ENCODE measurements at places on chromosomes 6 and 20. TPM values are rescaled to one million over a fixed set of nuclear protein-coding genes. Genes with fewer than 3 reads are reported as not detected.

DNA sequence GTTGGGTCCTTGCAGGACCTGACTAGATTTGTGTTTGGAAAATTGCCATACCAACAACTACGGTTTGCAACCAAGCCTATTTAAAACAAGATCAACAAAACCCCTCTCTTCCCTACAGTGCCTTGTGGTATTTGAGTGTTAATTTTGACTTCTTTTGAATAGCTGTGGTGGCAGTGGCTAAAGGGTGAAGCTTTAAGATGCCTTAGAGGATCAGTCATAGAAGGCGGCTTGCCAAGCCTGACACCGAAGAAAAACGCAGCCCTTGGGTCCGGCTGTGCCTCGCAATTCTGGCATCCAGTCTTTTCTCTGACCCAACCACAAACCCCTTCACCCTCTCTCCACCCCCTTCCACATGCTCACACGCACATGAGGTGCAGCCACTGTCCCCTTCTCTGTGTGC is 32.6 kb downstream of the BMP6 start:
- no peaks in the 10 kb centered on the region for H3K4me1 ChIP-seq
- no peaks in the 10 kb centered on the region for H3K36me3 ChIP-seq
- H3K4me3 ChIP-seq, result no peak overlapping the region

- H3K4me3 ChIP-seq, result no peak overlapping the region
- no peaks in the 10 kb centered on the region for H3K36me3 ChIP-seq
- H3K27ac ChIP-seq, result no peak overlapping the region
- no peaks in the 10 kb centered on the region for H3K4me1 ChIP-seq
Measured at GRCh38 chr20:8492173-8492572, 360.1 kb downstream of the PLCB1 start.

- H3K27me3 ChIP-seq, result no peaks in the 10 kb centered on the region
- H3K27ac ChIP-seq, result peak overlapping the region; percentile 36
- H3K4me1 ChIP-seq, result peaks cover 36% of the 10 kb centered on the region
- DNase-seq, result no peak
- no peaks in the 10 kb centered on the region for H3K36me3 ChIP-seq
Measured at GRCh38 chr20:11267762-11268335, 594.0 kb upstream of the JAG1 start.

- no peak for DNase-seq
- H3K4me3 ChIP-seq, result no peak overlapping the region
- H3K36me3 ChIP-seq, result no peaks in the 10 kb centered on the region
Measured at GRCh38 chr20:51084593-51085377, 61.9 kb upstream of the KCNG1 start.

GRCh38 chr6:126797981-126798380 is 320.5 kb upstream of the RSPO3 start:
- H3K36me3 ChIP-seq, result no peaks in the 10 kb centered on the region
- no peaks in the 10 kb centered on the region for H3K4me1 ChIP-seq
- H3K27me3 ChIP-seq, result peaks cover 20% of the 10 kb centered on the region
- no peak overlapping the region for H3K27ac ChIP-seq

- H3K4me1 ChIP-seq, result no peaks in the 10 kb centered on the region
- no peak overlapping the region for H3K4me3 ChIP-seq
- H3K27me3 ChIP-seq, result no peaks in the 10 kb centered on the region
- DNase-seq, result no peak
Measured at GRCh38 chr20:52569201-52569600, 377.6 kb upstream of the ZFP64 start.

The RPS6KA2 gene
- total RNA-seq, result 8.5 TPM

The NNAT gene
- total RNA-seq, result not detected

- no peak overlapping the region for H3K4me3 ChIP-seq
- no peak overlapping the region for H3K27ac ChIP-seq
- no peak for DNase-seq
- H3K27me3 ChIP-seq, result no peaks in the 10 kb centered on the region
- H3K36me3 ChIP-seq, result no peaks in the 10 kb centered on the region
Measured at GRCh38 chr6:75604294-75604693, 2.6 kb downstream of the SENP6 start.

DNA sequence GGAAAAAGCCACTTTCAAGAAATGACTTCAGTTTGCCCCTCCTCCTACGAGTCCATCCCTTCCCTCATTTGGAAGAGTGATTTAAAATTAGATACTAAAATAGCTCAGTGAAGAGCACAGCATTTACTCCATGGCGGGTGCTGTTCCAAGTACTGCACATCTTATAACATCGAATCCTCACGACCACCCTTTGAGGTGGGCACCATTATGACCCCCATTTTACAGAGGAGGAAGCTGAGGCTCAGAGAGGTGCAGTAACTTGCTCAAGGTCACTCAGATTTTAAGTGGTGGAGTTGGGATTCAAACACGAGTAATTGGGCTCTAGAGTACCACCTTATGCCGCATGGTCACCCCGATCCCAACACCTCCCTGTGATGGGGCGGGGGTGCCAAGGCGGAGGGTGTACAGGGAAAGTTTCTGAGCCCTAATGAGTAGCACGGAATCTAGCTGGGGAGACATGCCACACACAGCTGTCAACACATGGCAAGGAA is 25.5 kb downstream of the TTBK1 start:
- H3K27ac ChIP-seq, result no peak overlapping the region
- no peak for DNase-seq
- H3K4me1 ChIP-seq, result no peaks in the 10 kb centered on the region

DNA sequence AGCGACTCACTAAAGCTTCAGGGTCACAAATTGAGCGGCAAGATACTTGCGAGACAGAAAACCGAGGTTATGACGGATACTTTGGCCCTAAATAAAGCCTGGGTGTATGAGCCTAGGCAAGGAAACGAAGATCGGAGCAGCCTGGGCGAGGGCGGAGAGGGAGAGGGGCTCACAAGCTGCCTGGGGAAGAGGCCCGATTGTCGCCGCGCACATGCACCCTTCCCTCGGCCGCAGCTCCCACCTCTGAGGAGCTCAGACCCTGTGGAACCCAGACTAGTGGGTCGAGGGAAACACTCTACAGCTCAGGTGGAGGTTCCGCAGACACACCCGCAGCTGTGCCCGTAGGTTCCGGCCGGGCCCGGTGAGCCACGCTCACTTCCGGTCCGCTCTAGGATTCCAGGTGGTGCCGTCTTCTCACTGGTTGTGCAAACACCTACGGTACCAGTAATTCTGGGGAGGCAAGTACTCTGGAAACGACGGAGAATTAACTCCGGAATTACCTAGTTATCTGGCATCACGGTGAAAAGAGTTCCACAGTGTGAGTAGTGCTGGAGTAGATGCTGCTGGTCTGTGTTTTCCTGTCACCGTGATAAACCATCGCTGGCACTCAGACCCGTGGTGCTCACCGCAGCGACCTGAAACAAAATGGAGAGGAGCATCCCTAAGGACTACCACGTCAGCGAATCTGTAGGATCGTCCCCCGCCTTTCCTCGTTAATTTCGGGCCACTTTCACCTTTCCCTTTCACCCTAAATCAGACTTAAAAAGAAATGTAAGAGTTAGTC is 61.5 kb downstream of the GPX5 start:
- DNase-seq, result no peak
- H3K27ac ChIP-seq, result no peak overlapping the region

DNA sequence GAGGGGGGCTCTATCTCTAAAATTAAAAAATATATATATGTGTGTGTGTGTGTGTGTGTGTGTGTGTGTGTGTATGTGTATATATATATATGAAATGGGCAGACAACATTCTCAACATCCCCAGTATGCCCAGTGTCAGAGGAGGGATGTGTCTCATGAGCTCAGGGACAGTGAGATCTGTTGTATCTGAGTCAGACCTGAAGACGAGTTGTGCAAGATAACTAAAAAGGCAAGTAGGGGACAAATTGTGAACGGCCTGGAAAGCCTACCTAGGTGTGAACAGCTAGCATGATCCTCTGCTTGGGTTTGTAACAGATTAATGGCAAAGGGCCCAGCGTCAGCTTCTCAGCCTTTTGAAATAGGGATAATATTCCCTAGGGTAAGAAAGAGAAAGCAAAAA is 124.3 kb downstream of the FAXC start:
- no peaks in the 10 kb centered on the region for H3K27me3 ChIP-seq
- no peak for DNase-seq
- H3K36me3 ChIP-seq, result no peaks in the 10 kb centered on the region
- no peak overlapping the region for H3K27ac ChIP-seq
- H3K4me3 ChIP-seq, result no peak overlapping the region

GRCh38 chr6:30480536-30481156 is 8.7 kb upstream of the HLA-E start:
- no peaks in the 10 kb centered on the region for H3K27me3 ChIP-seq
- no peak overlapping the region for H3K27ac ChIP-seq
- H3K36me3 ChIP-seq, result no peaks in the 10 kb centered on the region
- H3K4me3 ChIP-seq, result no peak overlapping the region
- no peaks in the 10 kb centered on the region for H3K4me1 ChIP-seq

The TCF21 gene
- total RNA-seq, result 0.20 TPM

DNA sequence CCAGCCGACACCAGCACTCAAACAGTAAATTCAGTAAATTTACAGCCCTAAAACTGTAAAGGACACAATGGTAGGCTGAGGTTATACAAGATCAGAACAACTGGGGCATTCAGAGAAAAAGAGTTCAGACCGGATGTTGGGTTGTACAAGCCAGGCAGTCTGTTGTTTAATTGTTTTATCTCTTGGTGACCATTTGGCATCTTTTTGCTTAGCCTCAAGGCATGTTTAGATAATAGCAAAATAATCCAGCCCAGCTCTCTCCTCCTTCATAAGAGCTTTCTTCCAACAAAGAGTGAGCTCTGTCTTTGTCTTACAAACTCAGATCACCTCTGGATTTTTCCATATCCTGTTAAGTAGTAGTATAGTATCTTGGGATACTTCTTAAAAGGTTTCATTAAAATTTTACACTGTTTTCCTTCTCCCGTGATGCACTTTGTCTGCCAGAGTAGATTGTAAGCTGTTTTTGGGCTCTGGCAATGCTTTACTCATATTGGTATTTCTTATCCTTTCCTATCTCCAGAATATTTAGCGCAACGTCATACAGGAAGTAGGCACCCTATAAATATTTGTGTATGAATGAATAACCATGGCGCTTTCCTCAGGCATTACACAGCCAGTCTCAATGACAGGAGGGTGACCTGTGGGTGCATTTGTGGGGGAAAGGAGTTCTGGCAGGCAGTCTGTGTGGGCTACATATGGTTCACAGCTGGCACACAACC is 35.6 kb upstream of the TRAM2 start:
- DNase-seq, result no peak
- no peaks in the 10 kb centered on the region for H3K27me3 ChIP-seq
- H3K36me3 ChIP-seq, result no peaks in the 10 kb centered on the region

DNA sequence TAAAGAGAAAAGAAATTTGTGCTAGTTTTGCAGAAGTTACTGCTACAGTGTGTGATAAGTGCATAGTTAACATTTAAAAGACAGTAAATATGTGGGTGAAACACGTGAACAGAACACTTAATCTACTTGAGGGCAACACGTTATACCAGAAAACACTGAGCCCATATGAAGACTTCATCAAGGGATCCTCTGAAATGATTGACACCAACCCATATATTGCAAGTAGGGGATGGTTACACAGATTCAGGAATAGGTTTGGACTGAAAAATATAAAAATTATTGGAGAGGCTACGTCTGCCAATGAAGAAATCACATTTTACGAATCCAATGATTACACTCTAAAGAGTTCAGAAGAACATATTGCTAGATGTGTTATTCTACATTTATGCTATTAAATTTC is 185.6 kb downstream of the GPX5 start:
- DNase-seq, result no peak
- no peak overlapping the region for H3K4me3 ChIP-seq
- no peaks in the 10 kb centered on the region for H3K27me3 ChIP-seq
- H3K27ac ChIP-seq, result no peak overlapping the region
- no peaks in the 10 kb centered on the region for H3K36me3 ChIP-seq

GRCh38 chr6:21965016-21965415 is 331.8 kb downstream of the PRL start:
- no peaks in the 10 kb centered on the region for H3K4me1 ChIP-seq
- no peak overlapping the region for H3K4me3 ChIP-seq
- no peak overlapping the region for H3K27ac ChIP-seq
- no peaks in the 10 kb centered on the region for H3K27me3 ChIP-seq
- no peak for DNase-seq
- H3K36me3 ChIP-seq, result no peaks in the 10 kb centered on the region

The SCGN gene
- total RNA-seq, result not detected

The HSPA12B gene
- not detected for total RNA-seq

GRCh38 chr6:17919496-17919895 is 67.9 kb downstream of the KIF13A start:
- no peak overlapping the region for H3K27ac ChIP-seq
- H3K4me3 ChIP-seq, result no peak overlapping the region
- no peak for DNase-seq
- H3K4me1 ChIP-seq, result no peaks in the 10 kb centered on the region
- H3K27me3 ChIP-seq, result no peaks in the 10 kb centered on the region
- no peaks in the 10 kb centered on the region for H3K36me3 ChIP-seq

GRCh38 chr6:6883011-6883410 is 224.8 kb upstream of the RREB1 start:
- peaks cover 36% of the 10 kb centered on the region for H3K4me1 ChIP-seq
- no peak overlapping the region for H3K4me3 ChIP-seq

The COL10A1 gene
- not detected for total RNA-seq

The GPR6 gene
- total RNA-seq, result not detected

- no peak overlapping the region for H3K27ac ChIP-seq
- no peak for DNase-seq
- H3K27me3 ChIP-seq, result no peaks in the 10 kb centered on the region
- no peaks in the 10 kb centered on the region for H3K36me3 ChIP-seq
- no peaks in the 10 kb centered on the region for H3K4me1 ChIP-seq
Measured at GRCh38 chr6:134446896-134447295, 129.0 kb upstream of the SGK1 start.

- H3K4me3 ChIP-seq, result no peak overlapping the region
- H3K27me3 ChIP-seq, result peaks cover 23% of the 10 kb centered on the region
- no peaks in the 10 kb centered on the region for H3K4me1 ChIP-seq
- H3K36me3 ChIP-seq, result no peaks in the 10 kb centered on the region
Measured at GRCh38 chr20:40325006-40325568, 363.9 kb downstream of the MAFB start.

DNA sequence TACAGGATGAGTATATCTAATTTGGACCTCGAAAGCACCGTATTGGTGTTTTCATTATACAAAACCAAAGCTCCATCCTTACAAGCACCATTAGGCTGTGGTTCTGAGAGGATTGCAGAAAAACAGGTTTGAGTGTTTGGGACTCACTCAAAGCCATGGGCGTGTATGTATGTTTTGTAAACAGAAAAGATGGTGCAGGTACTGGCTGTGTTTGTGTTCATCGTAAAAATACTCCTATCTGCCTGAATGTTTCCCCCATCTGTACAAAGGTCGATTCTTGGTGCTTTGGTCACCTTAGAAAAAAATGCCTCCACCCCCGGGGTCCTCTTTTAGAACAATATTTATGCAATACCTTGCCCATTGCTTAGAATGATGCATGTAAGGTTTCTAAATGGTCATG is 286.6 kb downstream of the TSHZ2 start:
- H3K4me1 ChIP-seq, result no peaks in the 10 kb centered on the region
- H3K27me3 ChIP-seq, result peaks cover 74% of the 10 kb centered on the region
- no peak overlapping the region for H3K27ac ChIP-seq
- no peak overlapping the region for H3K4me3 ChIP-seq

GRCh38 chr20:16445482-16445881 is 127.8 kb downstream of the KIF16B start:
- no peaks in the 10 kb centered on the region for H3K36me3 ChIP-seq
- no peaks in the 10 kb centered on the region for H3K27me3 ChIP-seq
- DNase-seq, result no peak
- no peak overlapping the region for H3K4me3 ChIP-seq
- H3K4me1 ChIP-seq, result no peaks in the 10 kb centered on the region

The LY6G6D gene
- not detected for total RNA-seq

All from HCT116 (cell line).